ENCODE measurements at places on chromosomes 7 and 10.

GRCh38 chr10:132912713-132913558 is 29.4 kb downstream of the CFAP46 start:
- ATAC-seq: no peak

GRCh38 chr10:88879534-88880281 is at the start of gene STAMBPL1:
TSS of gene STAMBPL1 (plus strand) at chr10:88880245. CDS start at chr10:88901709, 21,464 bp downstream.
- ATAC-seq: peak; percentile 81

- ATAC-seq: no peak
Measured at GRCh38 chr10:103021150-103021899, 103.2 kb downstream of the CNNM2 start.

GRCh38 chr7:105638902-105639495 is 57.7 kb upstream of the EFCAB10 start:
- ATAC-seq: no peak

- no peak for ATAC-seq
Measured at GRCh38 chr10:114486938-114487814, 82.9 kb upstream of the AFAP1L2 start.

GRCh38 chr7:88218429-88218745 is 1.5 kb downstream of the SRI start:
- no peak for ATAC-seq

- ATAC-seq: no peak
Measured at GRCh38 chr7:19352305-19352695, 207.1 kb upstream of the FERD3L start.

GRCh38 chr7:88759230-88760135 is at the start of gene ZNF804B:
TSS of gene ZNF804B (plus strand) at chr7:88759700. CDS start at chr7:88759977, 277 bp downstream.
- ATAC-seq: peak; percentile 39

DNA sequence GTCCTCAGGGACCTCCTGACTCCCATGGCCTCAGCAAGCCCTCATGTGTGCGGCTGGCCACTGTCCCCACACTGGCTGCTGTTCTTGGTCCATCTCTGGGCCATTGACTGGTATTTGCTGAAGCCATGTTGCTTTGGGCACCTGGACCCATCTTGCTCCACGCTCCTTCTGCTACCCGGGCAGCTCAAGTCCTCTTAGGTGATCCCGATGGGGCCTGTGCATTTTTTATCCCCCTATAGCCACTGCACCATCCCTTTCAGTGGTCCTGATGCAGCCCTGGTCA is 16.7 kb downstream of the RAMP3 start:
- ATAC-seq: no peak

DNA sequence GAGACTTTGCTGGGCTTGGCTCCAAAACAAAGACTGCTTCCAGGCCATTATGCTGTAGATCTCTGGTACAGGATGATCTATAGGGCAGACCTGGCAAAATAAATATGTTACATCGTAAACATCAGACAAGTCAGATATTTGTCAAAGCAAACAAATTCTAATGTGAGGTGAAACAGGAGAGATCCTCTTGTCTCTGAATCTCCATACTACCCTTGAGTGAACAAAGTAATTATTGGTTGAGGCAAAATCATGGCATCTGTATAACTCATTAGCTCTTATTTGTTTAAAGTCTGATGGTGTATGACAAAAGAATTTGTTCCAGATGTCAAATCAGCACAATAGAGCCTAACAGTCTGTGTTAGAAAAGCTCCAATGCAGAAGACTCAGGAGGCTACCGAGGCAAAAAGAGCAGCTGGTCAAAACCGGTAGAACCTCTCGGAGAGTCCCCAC is 1291.5 kb downstream of the TYW1 start:
- ATAC-seq: no peak

- no peak for ATAC-seq
Measured at GRCh38 chr7:81385370-81385769, 384.5 kb downstream of the HGF start.

DNA sequence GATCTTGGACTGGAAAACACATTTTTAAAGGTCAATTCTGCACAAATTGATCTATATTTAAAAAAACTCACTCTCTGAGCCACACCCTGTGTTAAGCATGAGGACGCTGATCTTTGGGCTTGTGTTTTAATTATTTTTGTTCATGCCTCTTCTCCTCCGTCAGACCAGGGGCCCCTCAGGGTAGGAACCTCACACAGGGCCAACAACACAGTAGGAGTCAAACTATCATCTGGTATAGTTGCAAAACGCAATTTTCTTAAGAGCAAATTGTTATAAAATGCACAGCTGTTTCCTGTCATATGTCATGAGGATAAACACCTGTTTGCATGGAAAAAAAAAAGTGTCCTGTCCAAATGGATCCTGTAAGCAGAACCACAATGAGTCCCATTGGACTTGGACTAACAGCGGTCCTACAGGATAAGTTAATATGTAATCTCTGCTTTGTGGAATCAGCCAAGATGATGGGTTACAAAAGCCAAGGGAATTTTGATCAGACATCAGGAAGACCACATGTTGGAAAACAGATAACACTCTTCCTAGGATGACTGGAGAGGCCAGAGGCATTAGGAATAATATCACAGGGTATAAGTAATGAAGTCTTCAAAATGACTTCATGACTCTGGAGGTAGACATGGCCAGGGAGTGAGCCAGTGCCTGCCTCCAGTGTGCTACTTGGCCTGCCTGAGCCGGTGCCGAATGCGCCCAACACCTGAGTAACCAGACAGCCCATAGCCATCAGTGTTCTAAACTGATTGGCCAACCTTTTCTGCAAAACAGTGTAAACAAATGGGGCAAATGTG is 184.9 kb upstream of the ADCY1 start:
- ATAC-seq: no peak

DNA sequence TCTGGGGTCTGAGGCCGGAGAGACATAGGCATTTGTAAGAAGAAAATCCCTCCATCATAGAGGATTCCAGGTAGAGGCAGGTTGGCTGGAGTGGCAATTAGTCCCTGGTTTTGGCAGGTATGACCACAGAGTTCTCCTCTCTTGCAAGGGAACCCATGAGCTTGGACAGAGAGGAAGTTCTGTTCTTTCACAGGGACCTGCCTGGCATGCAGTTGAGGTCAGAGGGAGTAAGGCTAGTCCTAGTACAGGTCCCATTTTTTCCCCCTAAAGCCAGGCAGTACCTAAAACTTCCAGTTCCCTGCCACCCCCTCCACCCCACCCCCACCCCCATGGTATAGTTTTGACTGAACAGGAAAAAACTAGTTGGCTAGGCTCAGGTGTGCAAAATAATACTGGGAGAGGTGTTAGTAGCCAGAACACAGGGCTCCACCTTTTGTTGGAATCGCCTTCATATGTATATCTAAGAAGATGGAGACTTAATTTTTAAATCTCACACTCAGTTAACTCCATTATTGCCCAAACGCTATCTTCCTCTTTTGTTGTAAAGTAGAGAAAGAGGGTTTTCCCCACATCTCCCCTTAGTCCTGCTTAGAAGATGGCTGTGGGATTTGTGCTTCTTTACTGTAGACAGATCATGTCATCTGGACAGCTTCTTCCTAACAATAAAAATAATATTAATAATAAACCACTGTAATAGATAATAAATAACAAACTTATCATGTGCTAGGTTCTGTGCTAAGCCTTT is 188.1 kb downstream of the TCF7L2 start:
- no peak for ATAC-seq

DNA sequence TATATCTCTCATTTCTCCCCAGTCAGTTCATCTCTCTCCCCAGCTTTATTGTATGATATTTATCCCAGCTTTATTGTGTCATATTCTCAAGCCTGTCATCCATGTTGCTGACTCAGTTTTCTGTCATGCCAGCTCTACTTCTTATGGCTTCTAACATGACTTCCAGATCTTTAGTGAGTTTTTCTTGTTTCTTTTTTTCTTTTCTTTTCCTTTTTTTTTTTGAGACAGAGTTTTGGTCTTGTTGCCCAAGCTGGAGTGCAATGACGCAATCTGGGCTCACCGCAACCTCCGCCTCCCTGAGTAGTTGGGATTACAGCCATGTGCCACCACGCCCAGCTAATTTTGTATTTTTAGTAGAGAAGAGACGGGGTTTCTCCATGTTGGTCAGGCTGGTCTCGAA is 28.7 kb upstream of the CALU start:
- no peak for ATAC-seq

GRCh38 chr10:107970512-107970911 is 806.0 kb upstream of the SORCS1 start:
- ATAC-seq: no peak

GRCh38 chr7:131540491-131541162 is 15.8 kb downstream of the PODXL start:
- ATAC-seq: no peak

GRCh38 chr10:84241185-84241790 is at the start of gene LRIT1:
TSS of gene LRIT1 (minus strand) at chr10:84241546. CDS start at chr10:84241439, 107 bp downstream.
- ATAC-seq: no peak

DNA sequence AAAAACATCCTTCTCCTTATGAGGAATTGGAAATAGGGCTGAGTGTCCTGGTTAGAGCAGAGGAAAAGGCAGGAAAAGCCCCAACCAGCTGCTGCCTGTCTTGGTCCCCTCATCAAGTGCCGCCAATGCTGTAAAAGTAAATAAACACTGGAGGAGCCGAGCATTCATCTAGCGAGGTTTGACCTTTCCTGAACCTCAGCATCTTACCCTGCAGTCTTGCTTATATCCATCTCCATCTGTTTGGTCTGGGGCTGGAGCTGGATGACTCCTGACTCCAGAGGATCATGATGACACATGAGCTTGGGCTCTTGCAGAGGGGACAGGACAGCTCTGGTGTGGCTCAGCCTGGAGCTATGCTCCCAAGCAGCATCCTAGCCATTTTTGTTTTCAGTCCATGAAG is 501.1 kb downstream of the TNS3 start:
- ATAC-seq: no peak

- ATAC-seq: no peak
Measured at GRCh38 chr7:70210200-70210935, 612.1 kb downstream of the AUTS2 start.

DNA sequence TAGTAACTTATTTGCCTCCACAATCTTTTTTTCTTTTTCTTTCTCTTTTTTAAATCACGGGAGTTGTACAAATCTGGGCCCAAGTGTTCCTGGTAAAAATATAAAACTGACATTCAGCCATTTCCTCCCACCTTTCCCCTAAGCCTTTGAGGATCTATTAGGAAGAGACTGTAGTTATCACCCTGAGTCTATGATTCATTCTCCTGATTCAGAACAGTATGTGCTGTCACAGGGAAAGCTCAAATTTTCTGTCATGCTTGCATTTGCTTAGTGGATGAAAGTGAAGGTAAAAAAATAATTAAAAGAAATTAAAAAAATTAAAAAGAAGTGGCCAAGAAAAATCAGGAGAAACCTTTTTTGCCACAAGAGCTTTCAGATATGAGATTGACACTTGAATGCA is 71.7 kb downstream of the KIF20B start:
- no peak for ATAC-seq

DNA sequence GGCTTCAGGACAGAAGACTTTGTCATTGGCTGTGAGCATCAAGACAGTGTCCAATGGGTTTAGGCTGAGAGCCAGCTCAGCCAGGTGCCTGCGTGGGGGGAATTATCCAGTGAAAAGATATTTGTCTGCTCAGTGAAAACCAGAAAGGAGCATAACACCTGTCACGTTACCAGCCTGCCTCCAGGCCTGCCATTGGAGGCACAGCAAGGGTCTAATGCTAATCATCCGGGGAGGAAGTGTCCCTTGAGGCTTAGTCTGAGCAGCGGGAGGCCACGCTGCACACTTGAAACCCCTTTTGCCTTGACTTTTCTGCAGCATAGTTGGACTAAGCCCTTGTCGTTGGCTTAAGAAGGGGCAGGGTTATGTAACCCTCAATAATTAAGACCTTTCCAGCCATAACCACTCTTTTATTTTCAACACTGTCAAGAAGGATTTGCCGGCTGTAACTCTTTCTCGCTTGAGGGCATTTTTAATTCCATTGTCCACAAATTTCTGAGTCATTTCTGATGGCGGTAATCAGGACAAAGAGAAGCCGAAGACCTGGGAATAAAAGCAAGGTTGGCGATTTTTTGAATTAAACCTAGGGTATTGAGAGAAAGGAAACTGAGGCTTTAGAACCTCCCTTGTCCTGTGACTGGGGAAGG is 639.6 kb upstream of the FOXK1 start:
- no peak for ATAC-seq

- no peak for ATAC-seq
Measured at GRCh38 chr7:49513911-49514310, 259.5 kb upstream of the VWC2 start.

DNA sequence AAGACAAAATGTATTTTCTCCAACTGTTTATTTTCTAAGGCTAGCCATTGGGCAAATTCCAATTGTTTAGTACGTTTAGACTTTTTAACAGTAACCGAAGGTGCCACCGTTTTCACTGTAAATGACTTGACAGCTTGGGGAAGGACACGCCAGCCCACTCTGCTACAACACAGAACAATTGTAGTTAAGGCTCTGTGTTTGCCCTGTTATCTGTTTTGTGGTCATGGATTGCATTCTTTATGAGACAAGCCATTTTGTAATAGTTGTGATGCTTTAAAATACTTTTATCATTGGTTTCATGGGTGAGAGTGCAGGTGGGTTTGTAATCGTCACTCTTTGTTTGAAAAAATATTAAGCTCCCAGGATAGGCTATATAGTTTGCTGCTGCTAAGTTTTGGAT is 6.6 kb upstream of the PITRM1 start:
- no peak for ATAC-seq

- ATAC-seq: no peak
Measured at GRCh38 chr7:55369427-55370400, 4.6 kb downstream of the LANCL2 start.

GRCh38 chr10:132005147-132005546 is 23.4 kb upstream of the BNIP3 start:
- no peak for ATAC-seq

- ATAC-seq: peak; percentile 68
Measured at GRCh38 chr10:18293536-18294510, 153.6 kb downstream of the CACNB2 start.

DNA sequence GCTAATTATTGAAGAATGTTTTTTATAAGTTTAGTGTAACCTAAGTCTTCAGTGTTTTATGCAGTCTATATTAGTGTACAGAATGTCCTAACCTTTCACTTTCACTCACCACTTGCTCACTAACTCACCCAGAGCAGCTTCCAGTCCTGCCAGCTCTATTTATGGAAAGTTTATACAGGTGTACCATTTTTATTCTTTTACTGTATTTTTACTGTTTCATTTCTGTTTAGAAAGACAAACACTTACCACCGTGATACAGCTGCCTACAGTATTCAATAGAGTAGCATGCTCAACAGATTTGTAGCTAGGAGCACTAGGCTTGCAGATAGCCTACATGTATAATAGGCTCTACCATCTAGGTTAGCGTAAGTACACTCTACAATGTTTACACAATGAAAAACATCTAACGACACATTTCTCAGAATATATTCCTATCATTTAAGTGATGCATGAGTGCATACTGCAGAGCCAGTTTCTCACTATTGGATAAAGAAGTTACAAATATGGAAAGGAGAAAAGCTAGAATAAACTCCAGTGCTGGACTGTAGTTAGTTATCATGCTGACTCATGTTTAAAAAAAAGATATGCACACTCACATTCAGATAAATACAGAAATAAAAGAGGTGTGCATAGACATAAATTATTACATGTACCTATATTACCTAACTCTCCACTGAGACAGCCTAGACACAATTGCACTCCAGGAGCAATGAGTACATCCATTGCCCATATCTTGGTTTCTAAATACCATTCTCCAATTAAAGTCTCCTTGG is 30.4 kb downstream of the STEAP1B start:
- ATAC-seq: no peak

All from stimulated activated memory B cell treated with anti-CD40 and anti-IgM and Interleukin-4, amounts not matched to agents 10 μg/mL and 1 μg/mL and 100 μg/mL, for 72 hours (primary cell).